HCT116 (cell line): ENCODE measurements at places on chromosomes 2 and 18. TPM values are rescaled to one million over a fixed set of nuclear protein-coding genes. Genes with fewer than 3 reads are reported as not detected.

The SLC38A11 gene
- not detected for total RNA-seq

The AQP12A gene
- total RNA-seq = not detected

The CDCA7 gene
- total RNA-seq = 57.9 TPM

The CFAP65 gene
- total RNA-seq = 0.52 TPM

The G6PC2 gene
- not detected for total RNA-seq

The POTEI gene
- total RNA-seq = 1.2 TPM

The CD8A gene
- 0.76 TPM for total RNA-seq

The TWIST2 gene
- total RNA-seq = not detected

The IL1RL1 gene
- total RNA-seq = not detected

The PCARE gene
- not detected for total RNA-seq

The PROC gene
- total RNA-seq = not detected

The OR6B2 gene
- total RNA-seq = not detected

The NEUROD1 gene
- total RNA-seq = not detected

The LRRC30 gene
- not detected for total RNA-seq

The CPS1 gene
- 37.5 TPM for total RNA-seq

The DOK6 gene
- total RNA-seq = not detected

The NAT8 gene
- total RNA-seq = not detected

- no peaks in the 10 kb centered on the region for H3K36me3 ChIP-seq
- no peak overlapping the region for H3K27ac ChIP-seq
- no peak overlapping the region for H3K4me3 ChIP-seq
These were observed 42.7 kb upstream of the POLE4 start for GRCh38 chr2:74915743-74916142.

DNA sequence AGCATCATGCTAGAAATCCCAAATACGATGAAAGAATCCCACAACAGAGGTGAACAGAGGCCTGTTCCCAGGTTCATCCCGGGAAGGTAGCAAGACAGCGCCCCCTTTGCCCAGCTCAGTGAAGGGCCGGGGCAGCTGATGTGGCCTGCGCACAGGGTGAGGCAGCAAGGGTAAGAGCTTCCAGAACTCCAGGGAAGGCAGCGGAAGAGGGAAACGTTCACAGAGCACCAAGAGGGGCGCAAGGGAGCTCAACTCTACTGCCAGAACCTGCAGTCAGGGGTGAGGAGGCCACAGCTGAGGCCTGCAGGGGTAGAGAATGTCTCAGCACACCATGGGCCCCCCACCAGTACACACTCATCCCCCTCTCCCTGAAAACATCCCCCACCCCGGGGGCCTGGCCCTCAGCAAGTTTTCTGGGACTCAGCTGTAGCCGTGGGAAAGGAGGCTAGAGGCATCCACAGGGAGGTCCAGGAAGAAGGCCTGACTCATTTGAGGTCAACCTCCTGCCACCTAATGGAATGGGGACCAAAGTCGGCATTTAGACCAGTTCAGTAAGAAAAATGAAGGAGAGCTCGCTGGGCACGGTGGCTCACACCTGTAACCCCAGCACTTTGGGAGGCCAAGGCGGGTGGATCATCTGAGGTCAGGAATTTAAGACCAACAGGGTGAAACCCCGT, 95.6 kb upstream of the ASAP2 start:
- H3K27me3 ChIP-seq = no peaks in the 10 kb centered on the region
- H3K36me3 ChIP-seq = no peaks in the 10 kb centered on the region
- no peak overlapping the region for H3K4me3 ChIP-seq
- no peak for DNase-seq

- no peak overlapping the region for H3K4me3 ChIP-seq
- no peak overlapping the region for H3K27ac ChIP-seq
- DNase-seq = no peak
These were observed 75.8 kb upstream of the ZEB2 start for GRCh38 chr2:144595686-144596072.

DNA sequence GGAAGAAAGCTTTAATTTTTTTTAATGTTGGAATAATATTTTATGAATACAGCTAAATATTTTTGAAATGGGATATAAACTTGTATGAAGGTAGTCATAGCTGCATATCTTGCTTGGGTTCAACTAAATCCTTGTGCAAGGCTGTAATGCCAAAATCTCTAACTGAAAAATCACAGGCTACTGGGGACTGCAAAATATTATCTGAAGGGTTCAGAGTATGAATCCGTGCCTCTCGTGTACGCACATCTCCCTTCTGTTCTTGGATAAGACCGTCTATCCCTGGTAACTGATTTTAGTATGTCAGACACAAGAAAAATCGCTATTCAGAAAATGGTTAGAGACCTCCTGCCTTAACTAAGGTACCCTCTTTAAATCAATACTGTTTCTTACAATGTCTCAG, 71.8 kb downstream of the ACVR1 start:
- no peak for DNase-seq
- no peaks in the 10 kb centered on the region for H3K27me3 ChIP-seq
- no peak overlapping the region for H3K4me3 ChIP-seq
- H3K36me3 ChIP-seq = no peaks in the 10 kb centered on the region
- no peaks in the 10 kb centered on the region for H3K4me1 ChIP-seq
- H3K27ac ChIP-seq = no peak overlapping the region

DNA sequence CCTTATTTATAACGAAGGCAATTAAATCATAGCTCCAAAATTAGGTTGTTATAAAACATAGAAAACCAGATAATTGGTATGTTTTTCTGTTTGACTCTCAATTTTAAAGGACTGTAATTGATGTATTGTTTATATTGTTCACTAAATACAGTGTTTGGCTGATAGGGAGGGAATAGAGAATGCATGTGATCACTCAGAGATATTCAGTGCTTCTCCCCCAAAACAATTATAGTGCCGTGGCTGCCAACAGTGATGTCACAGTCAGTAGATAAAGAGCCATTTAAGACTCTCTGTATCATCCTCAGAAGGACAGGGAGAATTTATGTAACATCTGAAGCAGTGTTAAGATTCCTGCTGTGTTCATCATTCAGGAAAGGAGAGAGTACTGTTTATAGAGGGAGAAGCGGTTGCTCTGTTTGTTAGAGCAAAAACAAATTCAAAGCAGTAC, 69.6 kb downstream of the PHLPP1 start:
- no peaks in the 10 kb centered on the region for H3K36me3 ChIP-seq
- no peaks in the 10 kb centered on the region for H3K27me3 ChIP-seq
- no peak for DNase-seq
- H3K27ac ChIP-seq = no peak overlapping the region
- no peak overlapping the region for H3K4me3 ChIP-seq

GRCh38 chr18:38851526-38851925, 1285.9 kb upstream of the CELF4 start:
- H3K27ac ChIP-seq = no peak overlapping the region
- no peaks in the 10 kb centered on the region for H3K27me3 ChIP-seq
- no peak overlapping the region for H3K4me3 ChIP-seq

DNA sequence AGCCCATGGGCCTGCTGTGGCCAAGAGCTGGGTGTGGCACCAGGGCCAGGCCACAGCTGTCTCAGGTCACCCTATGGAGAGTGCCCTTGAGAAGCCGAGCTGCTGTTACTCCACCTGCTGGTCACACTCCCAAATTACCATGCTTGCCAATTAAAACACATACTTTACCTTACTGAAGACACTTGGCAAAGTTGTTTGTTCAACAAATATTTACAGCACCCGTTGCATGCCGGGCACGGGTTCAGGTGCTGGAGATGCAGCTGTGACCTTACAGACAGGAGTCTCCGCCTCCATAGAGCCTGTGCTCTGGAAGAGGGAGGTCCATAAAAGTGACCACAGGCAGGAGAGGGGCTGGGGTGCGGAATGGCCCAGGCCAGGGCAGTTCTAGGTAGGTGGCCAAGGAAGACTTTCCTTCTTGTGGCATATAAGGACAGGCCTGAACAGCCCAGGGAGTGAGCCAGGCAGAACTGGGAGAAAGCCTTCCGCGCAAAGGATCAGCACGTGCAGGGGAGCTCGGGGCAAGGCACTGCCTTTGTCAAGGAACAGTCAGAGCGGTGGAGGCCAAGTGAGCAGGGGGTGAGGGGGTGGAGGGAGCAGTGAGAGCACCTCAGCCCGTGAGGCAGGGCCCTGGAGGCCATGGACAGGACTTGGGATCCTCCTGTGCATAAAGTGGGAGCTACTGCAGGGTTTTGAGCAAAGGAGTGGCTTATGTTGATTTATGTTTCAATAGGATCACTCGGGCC, 23.6 kb upstream of the RBM44 start:
- H3K27ac ChIP-seq = no peak overlapping the region
- peaks cover 12% of the 10 kb centered on the region for H3K36me3 ChIP-seq
- peak; percentile 56 for DNase-seq
- no peaks in the 10 kb centered on the region for H3K27me3 ChIP-seq
- no peaks in the 10 kb centered on the region for H3K4me1 ChIP-seq
- no peak overlapping the region for H3K4me3 ChIP-seq

DNA sequence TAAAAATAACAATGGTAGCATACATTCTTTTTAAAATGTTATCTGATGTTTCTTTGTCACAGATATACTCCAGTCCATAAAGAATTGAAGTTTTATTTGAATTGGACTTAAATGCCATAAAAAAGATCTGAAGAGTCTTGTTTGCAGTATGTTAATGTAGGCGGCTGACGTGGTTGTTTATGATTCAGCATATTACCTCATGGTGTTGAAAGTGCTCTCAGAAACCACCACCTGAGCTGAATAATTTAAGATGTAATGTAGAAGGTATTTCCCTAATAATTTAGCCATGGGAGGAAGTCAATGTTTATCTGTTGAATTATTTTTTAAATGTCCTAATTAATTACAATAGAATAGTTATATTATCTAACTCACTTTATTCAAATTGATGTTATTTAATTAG, 58.6 kb upstream of the CHN1 start:
- H3K27me3 ChIP-seq = no peaks in the 10 kb centered on the region
- H3K4me3 ChIP-seq = no peak overlapping the region
- DNase-seq = no peak
- no peaks in the 10 kb centered on the region for H3K36me3 ChIP-seq

DNA sequence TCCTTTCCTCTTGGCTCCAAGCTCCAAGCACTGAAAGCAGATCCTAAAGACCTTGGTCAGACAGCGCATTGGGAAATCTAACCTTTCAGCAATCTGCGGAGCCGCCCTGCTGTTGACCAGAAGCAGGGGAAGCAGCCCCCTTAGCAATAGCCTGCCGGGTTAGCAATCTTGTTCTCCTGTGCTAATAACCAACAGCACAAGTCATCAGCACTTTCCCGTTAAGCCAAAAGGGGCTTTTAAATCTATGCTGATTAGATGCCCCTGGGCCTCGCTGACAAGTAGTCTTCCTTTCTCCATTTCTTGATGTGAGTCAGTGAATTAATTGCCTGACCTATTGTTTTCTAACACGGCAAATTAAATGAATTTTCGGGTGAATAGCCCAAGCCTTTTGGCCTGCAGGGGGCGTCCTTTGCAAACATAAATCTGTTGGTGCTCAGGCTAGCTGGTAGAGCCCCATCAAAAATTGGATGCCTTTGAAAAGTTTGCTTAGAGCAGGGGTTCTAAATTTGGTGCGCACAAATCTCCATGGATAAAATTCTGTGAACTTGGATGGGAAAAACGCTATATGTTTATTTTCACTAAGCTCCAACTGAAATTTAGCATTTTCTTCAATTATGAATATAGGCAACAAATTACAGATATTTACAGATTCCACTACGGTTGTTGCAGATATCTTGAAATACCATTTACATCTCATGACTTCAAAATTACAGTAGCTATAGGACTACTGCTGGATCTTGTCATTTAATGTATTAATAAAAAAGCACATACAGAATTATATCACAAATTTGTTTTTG, 24.6 kb downstream of the MAIP1 start:
- H3K27ac ChIP-seq = no peak overlapping the region
- H3K4me3 ChIP-seq = no peak overlapping the region
- H3K4me1 ChIP-seq = peaks cover 10% of the 10 kb centered on the region
- DNase-seq = peak; percentile 57
- no peaks in the 10 kb centered on the region for H3K27me3 ChIP-seq

- no peak overlapping the region for H3K4me3 ChIP-seq
- no peaks in the 10 kb centered on the region for H3K27me3 ChIP-seq
- no peak overlapping the region for H3K27ac ChIP-seq
- H3K4me1 ChIP-seq = no peaks in the 10 kb centered on the region
These were observed 184.8 kb downstream of the NR4A2 start for GRCh38 chr2:156147594-156148330.

- H3K36me3 ChIP-seq = no peaks in the 10 kb centered on the region
- DNase-seq = no peak
- H3K27ac ChIP-seq = no peak overlapping the region
- no peaks in the 10 kb centered on the region for H3K4me1 ChIP-seq
- H3K27me3 ChIP-seq = no peaks in the 10 kb centered on the region
These were observed 51.2 kb upstream of the NOSTRIN start for GRCh38 chr2:168751104-168751740.

- no peaks in the 10 kb centered on the region for H3K36me3 ChIP-seq
- no peak overlapping the region for H3K4me3 ChIP-seq
- DNase-seq = no peak
- H3K4me1 ChIP-seq = no peaks in the 10 kb centered on the region
- H3K27ac ChIP-seq = no peak overlapping the region
- no peaks in the 10 kb centered on the region for H3K27me3 ChIP-seq
These were observed 24.9 kb upstream of the GPR155 start for GRCh38 chr2:174511580-174512260.

- H3K4me3 ChIP-seq = 0 out of 2 replicates have a peak overlapping the region, but pooled peaks have one; percentile 28
- no peaks in the 10 kb centered on the region for H3K27me3 ChIP-seq
- H3K27ac ChIP-seq = peak overlapping the region; percentile 66
- no peaks in the 10 kb centered on the region for H3K36me3 ChIP-seq
These were observed 1.2 kb downstream of the GYPC start for GRCh38 chr2:126657148-126657635.

GRCh38 chr2:176317623-176318065, 48.4 kb downstream of the MTX2 start:
- H3K4me1 ChIP-seq = peaks cover 39% of the 10 kb centered on the region
- no peak overlapping the region for H3K4me3 ChIP-seq
- no peak overlapping the region for H3K27ac ChIP-seq
- no peaks in the 10 kb centered on the region for H3K36me3 ChIP-seq

DNA sequence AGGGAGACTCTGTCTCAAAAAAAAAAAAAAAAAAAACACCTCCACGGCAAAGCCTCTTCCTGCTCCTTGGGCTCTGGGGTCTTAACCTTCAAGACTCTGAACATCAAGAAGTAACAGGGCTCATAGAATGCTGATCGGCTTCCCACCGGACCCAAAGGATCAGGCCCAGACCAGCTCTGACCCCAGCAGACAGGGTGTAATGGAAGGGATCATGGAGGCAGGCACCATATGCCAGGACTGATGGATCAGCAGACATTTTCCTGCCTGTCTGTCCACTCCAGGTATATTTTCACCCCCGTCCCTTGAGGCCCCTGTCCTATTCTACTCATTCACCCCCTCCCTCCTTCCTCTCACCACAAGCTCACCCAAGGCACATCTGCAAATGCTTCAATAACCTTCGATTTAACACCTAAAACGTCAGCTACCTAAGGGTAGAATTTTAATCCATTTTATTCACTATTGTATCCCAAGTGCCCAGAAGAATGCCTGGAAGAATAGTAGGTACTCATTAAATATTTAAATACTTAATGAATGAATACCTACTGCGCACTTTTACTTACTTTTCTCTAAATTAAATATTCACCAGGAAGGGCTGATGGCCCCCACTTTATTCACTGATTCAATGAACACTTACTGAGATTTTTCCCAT, 4.6 kb upstream of the SPEG start:
- H3K4me1 ChIP-seq = peaks cover 32% of the 10 kb centered on the region
- no peaks in the 10 kb centered on the region for H3K27me3 ChIP-seq
- no peak for DNase-seq
- H3K27ac ChIP-seq = no peak overlapping the region
- no peak overlapping the region for H3K4me3 ChIP-seq

GRCh38 chr2:50476174-50476573, 555.8 kb downstream of the NRXN1 start:
- H3K4me3 ChIP-seq = no peak overlapping the region
- DNase-seq = no peak
- H3K27ac ChIP-seq = no peak overlapping the region
- H3K36me3 ChIP-seq = no peaks in the 10 kb centered on the region
- H3K4me1 ChIP-seq = no peaks in the 10 kb centered on the region
- 0 out of 2 replicates have a peak, but pooled peaks cover 4% of the 10 kb centered on the region for H3K27me3 ChIP-seq
